ENCODE measurements at places on chromosomes 3 and 15.

DNA sequence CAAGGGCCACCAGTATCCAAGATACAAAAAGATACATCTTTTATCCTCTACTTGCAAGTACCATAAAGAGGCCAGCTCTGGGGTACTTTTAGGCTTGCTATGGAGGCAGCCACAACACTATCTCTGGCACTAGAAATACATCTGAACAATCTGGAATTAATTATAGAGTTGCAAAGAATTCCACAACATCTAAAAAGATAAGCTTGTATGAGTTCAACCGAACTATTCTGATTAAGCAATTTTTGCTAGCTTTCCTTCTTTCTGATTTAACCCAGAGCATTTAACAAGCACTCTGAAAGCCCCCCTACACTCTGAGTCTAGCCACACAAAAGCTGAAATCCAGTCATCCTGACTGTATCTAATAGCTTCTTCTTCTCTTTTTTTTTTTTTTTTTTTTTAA is 95.4 kb downstream of the FRMD5 start:
- no peak for DNase-seq

DNA sequence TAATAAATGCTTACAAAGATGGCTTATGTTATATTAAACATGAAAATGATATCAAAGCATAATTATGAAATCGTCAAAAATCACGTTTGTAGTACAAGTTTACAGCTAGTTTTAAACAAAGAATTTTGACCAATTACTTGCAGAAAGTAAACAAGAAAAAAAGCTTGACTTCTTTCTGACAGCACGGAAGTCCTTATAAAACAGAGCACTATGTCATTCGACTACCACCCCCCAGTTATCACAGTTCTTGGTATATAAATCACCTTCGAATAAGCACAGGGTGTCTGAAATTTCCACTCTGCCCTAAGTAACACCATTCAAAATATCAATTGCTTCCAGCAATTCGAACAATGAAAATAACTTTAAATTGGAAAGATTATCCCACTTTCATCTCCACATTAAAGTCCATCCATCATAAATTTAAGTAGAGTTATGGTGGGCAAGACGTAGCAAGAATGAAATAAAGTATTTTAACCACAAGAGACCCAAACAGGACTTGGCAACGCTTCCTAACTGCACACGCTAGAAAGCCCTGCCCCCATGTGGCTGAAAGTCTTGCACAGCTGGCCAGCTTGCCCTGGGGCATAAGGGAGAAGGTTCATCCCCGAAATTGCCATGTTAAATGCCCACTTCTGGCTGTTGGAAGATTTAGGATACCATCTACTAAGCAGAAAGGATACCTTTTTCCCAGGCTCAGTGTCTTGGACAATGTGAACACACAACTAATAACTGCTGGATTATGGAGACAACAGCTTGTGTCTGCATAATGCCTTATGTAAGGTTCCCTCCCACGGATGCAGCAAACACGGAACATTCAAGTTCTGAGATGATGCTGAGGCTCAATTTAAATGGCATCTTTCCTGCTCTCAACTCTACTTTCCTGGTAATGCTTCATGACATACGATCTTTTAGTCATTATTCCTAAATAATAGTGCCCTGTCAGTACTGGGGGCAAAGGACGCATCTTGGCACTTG is 116.4 kb upstream of the TJP1 start:
- DNase-seq, result no peak

GRCh38 chr3:148992635-148993255 is 1.4 kb downstream of the GYG1 start:
- no peak for DNase-seq

DNA sequence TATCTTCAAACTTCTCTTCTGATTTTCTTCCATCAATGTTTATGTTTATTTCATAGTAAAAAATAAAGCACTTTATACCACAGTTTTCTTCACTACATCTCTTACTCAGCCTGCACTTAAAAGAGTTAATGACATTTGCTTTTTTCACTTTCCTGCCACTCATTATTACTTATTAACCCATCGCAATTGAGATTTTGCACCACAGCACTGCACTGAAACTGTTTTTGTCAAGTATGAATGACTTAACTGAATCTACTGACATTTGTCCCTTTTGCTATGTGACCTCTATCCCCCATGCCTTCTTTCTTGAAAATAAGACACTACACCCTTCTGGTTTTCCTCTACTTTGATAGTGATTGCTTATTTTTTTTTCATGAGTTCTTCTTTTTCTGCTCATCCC is 739.7 kb upstream of the DPPA4 start:
- no peak for DNase-seq

- DNase-seq, result no peak
Measured at GRCh38 chr15:56804938-56805337, 71.6 kb upstream of the ZNF280D start.

GRCh38 chr3:81713031-81713430 is 48.4 kb downstream of the GBE1 start:
- no peak for DNase-seq

DNA sequence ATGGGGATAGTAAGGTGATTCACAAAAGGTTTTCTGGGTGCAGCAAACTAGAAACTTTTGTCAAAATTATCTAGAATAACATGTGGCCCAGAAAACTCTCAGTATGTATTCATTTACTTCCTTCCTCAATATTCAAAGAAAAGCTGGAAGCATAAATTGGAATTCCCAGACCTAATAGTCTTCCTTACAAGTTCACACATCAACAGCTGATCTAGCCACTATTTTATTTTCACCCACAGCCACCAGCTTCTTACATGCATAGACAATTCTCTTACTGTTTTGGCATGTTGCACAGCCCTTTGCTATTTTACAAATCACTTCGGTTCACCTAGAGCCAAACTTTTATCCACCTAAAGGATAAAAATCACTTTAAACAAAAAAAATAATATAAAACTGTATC is 647.8 kb upstream of the CCDC54 start:
- DNase-seq, result no peak

DNA sequence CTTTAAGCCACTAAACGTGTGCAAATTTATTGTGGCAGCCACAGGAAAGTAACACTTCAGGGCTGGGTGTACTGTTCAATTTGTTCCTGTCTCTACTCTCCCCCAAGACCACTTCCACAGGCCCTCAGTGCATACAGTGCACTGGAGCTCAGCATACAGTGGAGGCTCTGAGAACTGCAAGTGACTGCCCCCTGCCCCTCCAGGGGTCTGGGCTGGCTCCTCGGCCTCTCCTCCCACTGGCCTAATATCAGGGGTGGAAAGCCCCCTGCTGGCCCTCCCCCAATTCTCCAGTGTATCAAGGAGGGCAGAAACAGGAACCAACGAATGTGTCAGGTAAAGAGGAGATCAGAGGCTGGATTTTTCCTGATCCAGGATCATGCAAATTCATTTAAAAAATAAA is 19.9 kb upstream of the HEG1 start:
- DNase-seq, result no peak

- DNase-seq, result no peak
Measured at GRCh38 chr3:86175051-86175536, 815.9 kb downstream of the VGLL3 start.

DNA sequence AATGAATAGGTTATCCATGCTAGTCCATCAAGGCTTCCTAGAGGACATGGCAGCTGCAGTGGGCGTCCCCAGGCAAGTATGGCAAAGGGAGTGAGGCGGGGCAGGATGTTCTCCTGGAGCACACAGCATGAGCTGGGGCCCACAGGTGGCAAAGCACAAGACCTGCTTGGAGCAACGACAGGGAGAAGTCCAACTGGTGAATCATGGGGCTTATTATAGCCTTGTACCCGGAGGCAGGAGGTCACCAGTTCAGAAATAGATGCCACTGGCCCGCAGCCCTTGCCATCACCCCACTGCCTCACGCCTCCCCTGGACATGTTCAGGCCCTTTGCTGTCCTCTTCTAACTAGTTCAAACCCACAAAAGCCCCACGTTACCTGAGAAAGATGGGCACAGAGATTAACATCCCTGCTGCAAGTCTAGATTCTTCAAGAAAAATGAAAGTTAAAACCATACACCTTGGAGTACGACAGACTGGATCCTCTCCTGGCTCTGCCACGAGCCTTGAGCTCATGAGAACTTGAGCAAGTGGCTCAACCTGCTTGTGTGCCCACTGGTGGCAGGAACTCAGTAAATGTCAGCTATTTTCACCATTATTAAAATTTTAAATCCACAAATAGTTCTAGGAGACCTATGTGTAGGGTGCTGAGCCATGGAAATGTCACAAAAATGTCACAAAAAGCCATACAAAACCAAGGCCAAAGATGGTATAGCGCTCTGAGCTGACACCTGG is 1.8 kb upstream of the SRGAP3 start:
- no peak for DNase-seq

GRCh38 chr15:36888011-36888992 is 212.0 kb downstream of the MEIS2 start:
- DNase-seq, result no peak

DNA sequence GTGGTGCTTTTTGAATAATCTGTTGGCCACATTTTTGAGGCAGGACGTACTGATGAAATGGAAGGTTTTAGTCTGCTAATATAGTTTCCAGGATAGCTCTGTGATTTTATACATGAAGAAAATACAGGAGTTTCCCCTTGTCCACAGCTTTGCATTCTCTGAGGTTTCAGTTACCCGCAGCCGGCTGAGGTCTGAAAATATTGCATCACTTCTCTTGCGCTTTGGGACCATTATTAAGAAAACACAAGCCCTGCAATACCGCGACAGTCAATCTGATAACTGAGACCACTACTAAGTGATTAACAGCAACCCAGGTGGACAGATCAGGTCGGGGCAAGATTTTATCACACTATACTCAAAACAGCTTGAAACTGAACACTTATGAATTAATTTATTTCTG is 33.0 kb downstream of the BLM start:
- no peak for DNase-seq

- DNase-seq, result peak; percentile 76
Measured at GRCh38 chr3:42247576-42248027, 18.4 kb downstream of the CCK start.

GRCh38 chr3:112889357-112889756 is 42.7 kb upstream of the CD200R1L start:
- DNase-seq, result no peak

GRCh38 chr3:178193846-178194245 is 342.4 kb upstream of the KCNMB2 start:
- DNase-seq, result no peak

- no peak for DNase-seq
Measured at GRCh38 chr3:5929027-5929426, 741.5 kb downstream of the EDEM1 start.

DNA sequence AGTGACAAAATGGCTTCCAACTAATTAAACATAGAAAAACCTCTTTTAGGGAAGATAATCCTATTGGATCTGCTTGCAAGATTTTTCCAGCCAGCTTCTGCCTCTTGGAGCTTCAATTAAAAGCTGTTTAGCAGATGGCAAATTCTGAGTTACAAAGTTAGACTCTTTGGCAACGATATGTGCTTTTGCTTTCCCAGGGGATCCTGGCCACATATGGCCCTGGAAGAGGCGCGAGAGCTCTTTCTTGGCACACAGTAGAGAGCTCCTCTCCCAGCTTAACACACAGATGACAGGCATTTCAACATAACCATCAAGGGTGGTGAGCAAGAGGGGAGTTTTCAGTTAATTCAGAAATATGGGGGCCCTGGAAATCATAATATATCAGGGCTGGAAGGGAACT is 41.6 kb upstream of the GALNT15 start:
- DNase-seq, result no peak

DNA sequence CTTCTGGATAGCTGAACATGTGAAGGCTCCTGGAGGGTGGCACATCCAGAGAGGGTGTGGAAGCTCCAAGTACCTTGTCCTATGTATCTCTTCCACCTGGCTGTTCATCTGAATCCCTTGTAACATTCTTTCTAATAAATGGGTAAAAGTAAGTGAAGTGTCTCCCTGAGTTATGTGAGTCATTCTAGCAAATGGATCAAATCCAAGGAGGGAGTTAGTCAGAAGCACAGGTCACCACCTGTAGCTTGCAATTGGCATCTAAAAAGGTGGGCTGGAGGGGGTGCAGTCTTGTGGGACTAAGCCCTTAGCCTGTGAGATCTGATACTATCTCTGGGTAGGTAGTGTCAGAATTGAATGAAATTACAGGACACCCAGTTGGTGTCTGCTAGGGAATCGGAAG is 71.0 kb downstream of the WWTR1 start:
- no peak for DNase-seq

- DNase-seq, result no peak
Measured at GRCh38 chr3:189977174-189977573, 143.5 kb downstream of the P3H2 start.

DNA sequence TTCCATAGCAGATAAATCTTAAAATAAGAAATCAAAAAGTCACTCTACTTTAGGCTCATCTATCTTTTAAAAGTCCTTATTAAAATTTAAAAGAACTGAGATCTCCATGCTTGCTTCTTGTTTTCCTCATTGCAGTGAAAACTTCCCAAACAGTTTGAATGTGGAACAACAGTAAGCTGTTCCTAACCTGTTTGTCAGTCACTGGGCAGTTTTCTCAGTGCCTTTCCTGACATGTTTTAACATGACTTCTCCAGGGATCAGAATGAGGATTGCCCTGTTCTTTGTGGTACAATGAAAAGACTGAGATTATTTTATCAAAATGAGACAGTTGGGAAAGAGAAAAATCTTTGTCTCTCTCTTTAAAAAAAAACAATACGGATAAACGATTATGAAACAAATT is 774 bp downstream of the GPR87 start:
- DNase-seq, result no peak

GRCh38 chr15:101444015-101444414 is 45.5 kb downstream of the PCSK6 start:
- no peak for DNase-seq

GRCh38 chr3:194134231-194134756 is 1.7 kb upstream of the HES1 start:
- peak; percentile 61 for DNase-seq

- DNase-seq, result no peak
Measured at GRCh38 chr15:95761501-95762165, 568.9 kb upstream of the NR2F2 start.

DNA sequence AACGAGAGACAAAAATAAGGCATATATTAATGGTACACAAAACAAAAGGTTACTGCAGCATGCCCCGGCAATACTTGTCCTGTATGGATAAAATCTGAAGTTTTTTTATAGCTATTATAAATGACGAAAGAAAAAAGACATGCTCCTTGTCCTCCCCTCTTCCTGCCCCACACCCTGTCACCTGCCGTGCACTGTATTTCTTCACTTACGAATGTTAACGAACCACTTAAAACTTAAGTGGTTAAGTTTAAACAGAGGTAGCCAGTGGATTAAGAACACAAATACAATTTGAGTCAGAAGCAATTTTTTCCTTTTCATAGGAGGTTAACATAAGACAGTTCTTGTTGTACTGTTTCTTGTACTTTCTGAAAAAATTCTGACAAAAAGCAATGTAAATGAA is 799.1 kb upstream of the NECTIN3 start:
- no peak for DNase-seq

All from activated naive CD4-positive, alpha-beta T cell treated with anti-CD3 and anti-CD28 coated beads, Interleukin-2, amount 10 ng/mL, durations not matched to agents 7 days and 5 days (primary cell).